Colonic mucosa (tissue), 4 donors: ENCODE measurements at places on chromosomes 1 and 21.
A peak's percentile ranks its signal among the peaks of the same experiment; 100 is the strongest.

DNA sequence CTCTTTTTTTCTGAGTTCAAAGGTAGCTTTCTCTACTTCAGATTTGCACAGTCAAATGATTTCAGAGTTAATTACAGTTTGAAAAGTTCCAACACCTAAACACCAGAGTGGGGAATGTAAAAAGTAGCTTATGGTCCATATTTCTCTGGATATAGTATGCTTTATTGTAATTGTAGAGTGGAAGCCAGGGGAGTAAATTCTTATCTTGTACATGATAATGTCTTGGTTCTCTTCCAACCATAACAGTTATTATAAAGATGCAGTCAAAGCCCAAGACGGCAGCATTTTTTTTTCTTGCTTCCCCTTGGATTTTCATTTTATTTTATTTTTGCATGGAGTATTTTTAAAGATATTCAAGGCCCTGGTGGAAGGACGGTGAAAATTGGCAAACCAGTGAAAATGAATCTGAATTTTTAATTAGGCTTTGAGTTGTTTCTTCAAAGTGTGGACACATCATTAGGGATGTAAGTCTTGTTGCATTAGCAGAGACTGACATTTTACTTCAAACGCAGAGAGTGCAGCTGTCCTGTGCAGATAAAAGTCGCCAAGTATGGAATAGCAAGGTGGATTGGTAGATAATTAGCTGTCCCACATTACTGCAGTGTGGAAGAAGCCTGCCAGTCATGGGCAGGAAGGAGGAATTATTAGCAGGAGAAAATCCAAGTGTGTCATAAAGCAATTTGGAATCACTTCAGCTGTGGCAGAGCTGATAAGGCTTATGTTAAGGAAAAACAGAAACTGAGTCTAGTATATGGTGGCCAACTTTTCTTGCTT, 11.3 kb downstream of the CACHD1 start:
- H3K4me3 ChIP-seq, result no peak overlapping the region
- H3K36me3 ChIP-seq, result no peaks in the 10 kb centered on the region
- no peaks in the 10 kb centered on the region for H3K27me3 ChIP-seq

- H3K27me3 ChIP-seq, result no peaks in the 10 kb centered on the region
- no peaks in the 10 kb centered on the region for H3K36me3 ChIP-seq
- DNase-seq, result no peak
- H3K4me3 ChIP-seq, result peak overlapping the region; percentile 89
- H3K27ac ChIP-seq, result no peak overlapping the region
- H3K4me1 ChIP-seq, result peaks cover 6% of the 10 kb centered on the region
Measured at GRCh38 chr1:16913181-16913832, 8.4 kb upstream of the CROCC start.

DNA sequence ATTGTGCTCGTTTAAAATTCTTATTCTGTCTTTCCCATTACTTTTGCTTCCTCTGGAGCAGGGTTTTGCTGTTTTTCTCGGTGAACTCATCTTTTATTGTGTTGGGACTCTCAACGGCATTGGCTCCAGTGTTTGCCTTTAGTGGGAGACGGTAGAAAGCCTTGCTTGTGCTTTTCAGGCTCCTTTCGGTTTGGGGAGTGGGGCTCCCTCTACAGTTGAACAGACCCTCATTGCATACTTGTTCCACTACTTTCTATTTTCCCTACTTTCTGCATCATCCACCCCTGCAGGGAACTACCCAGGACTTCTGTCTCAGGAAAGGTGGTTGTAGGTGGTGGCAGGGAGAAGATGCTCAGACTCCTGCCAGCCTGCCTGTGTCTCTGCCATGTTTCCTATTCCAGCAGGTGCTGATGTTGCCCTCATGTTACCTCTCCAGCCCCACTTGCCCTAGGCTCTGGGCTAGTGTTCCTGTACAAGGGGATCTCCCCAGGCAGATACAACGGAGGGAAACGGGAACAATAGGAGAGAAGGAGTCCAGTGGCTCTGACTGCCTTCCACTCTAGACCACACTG, 68.5 kb upstream of the ZBTB18 start:
- H3K27me3 ChIP-seq, result no peaks in the 10 kb centered on the region
- DNase-seq, result no peak
- H3K27ac ChIP-seq, result no peak overlapping the region
- no peaks in the 10 kb centered on the region for H3K36me3 ChIP-seq

- no peaks in the 10 kb centered on the region for H3K36me3 ChIP-seq
Measured at GRCh38 chr21:41668051-41668541, 98.8 kb downstream of the RIPK4 start.

- peaks cover 2% of the 10 kb centered on the region for H3K4me1 ChIP-seq
- no peak for DNase-seq
- no peak overlapping the region for H3K4me3 ChIP-seq
- H3K27me3 ChIP-seq, result no peaks in the 10 kb centered on the region
- no peak overlapping the region for H3K27ac ChIP-seq
- no peaks in the 10 kb centered on the region for H3K36me3 ChIP-seq
Measured at GRCh38 chr1:47757226-47757975, 239.8 kb downstream of the TRABD2B start.

GRCh38 chr1:204069887-204070286, 3.0 kb upstream of the SOX13 start:
- no peaks in the 10 kb centered on the region for H3K4me1 ChIP-seq
- H3K4me3 ChIP-seq, result no peak overlapping the region
- H3K27ac ChIP-seq, result no peak overlapping the region
- no peaks in the 10 kb centered on the region for H3K36me3 ChIP-seq
- H3K27me3 ChIP-seq, result no peaks in the 10 kb centered on the region
- no peak for DNase-seq

GRCh38 chr1:47682786-47683350, 245.0 kb downstream of the FOXD2 start:
- H3K36me3 ChIP-seq, result no peaks in the 10 kb centered on the region
- no peak overlapping the region for H3K4me3 ChIP-seq
- H3K4me1 ChIP-seq, result no peaks in the 10 kb centered on the region
- no peaks in the 10 kb centered on the region for H3K27me3 ChIP-seq

DNA sequence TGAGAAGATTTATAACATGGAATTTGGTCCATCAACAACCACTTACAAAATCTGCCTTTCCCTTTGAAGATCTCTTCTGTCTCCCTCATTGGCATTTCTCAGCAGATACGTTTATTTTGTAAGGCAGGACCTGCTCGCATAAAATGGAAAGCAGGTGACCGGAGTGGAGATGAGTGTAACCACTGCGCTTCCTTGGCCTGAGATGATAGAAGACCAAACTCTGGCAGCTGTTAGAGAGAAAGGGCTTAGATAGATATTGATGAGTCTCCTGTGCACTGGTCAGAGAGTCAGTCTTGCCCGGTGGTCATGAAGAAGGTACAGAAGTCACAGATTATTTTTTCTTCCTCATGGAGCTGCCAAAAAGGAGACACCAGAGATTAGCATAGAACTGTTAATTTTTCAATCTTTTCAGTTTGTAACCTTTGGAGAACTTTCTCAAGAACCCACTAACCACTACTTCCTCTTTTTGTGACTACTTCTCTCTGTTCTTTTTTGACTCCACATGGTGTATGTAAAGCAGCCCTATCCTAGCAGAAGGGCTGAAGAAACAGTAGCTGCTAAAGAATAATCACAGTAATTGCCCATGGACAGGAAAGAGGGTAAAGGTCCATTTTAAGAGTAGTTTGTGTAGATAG, 47.6 kb downstream of the FCRL3 start:
- no peaks in the 10 kb centered on the region for H3K27me3 ChIP-seq
- no peak for DNase-seq
- H3K4me1 ChIP-seq, result no peaks in the 10 kb centered on the region
- H3K36me3 ChIP-seq, result no peaks in the 10 kb centered on the region
- no peak overlapping the region for H3K4me3 ChIP-seq

DNA sequence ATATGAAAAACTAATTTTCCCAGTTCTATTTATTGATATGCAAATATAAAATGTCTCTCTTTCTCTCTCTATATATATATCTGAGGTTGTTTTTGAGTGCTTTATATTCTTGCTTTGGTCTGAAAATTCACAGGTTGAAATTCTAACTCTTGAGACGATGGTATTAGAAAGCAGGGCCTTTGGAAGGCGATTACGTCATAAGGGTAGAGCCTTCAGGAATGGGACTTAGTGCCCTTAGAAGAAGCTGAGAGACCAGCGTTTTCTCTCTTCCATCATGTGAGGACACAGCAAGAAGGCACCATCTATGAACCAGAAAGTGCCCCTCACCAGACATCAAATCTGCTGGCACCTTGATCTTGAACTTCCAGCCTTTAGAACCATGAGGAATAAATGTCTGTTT, 57.4 kb upstream of the PAXBP1 start:
- no peaks in the 10 kb centered on the region for H3K4me1 ChIP-seq
- H3K27me3 ChIP-seq, result no peaks in the 10 kb centered on the region
- H3K36me3 ChIP-seq, result no peaks in the 10 kb centered on the region
- no peak for DNase-seq

DNA sequence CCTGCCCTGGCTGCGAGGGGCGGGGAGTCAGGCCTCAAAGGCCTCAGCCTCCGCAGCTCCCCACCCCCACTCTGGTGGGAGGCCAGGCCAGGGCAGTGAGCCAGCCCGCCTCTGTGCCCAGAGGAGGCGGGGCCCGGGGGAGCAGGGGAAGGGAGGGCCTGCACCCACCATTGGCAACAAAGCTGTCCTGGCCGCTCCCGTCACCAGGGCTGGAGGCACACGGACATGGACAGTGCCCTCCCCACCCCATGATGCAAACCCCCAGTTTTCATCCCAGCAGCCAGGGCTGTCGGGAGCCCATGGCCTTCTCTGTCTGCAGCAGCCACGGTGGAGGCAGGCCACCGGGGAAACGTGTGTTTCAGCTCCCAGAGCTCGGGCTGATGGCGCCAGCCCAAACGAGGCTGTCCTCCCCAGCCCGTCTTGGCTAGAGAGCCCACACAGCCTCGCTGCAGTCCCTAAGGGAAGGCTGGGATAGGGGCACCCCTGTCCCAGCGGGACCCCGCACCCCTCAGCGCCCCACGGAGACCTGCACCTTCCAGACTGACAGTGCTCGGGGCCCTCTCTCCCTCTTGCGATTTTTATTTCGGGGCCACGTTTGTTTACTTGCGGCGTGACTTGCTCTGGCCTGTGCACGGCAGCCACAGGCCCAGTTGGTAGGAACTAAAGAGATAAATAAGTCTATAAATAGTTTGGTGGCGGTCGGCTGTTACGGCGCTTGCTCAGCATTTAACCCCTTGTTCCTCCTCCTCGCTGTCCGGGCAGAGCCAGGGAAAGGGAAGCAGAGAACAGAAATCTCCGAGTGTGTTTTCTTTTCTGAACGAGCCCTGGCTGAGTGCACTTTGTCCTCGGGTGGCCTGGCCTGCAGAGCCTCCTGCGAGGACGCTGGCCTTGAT, 101.8 kb downstream of the PRDM16 start:
- H3K4me1 ChIP-seq, result peaks cover 9% of the 10 kb centered on the region
- no peaks in the 10 kb centered on the region for H3K36me3 ChIP-seq
- peak overlapping the region; percentile 21 for H3K4me3 ChIP-seq
- H3K27ac ChIP-seq, result peak overlapping the region; percentile 53
- peak; percentile 72 for DNase-seq
- no peaks in the 10 kb centered on the region for H3K27me3 ChIP-seq

DNA sequence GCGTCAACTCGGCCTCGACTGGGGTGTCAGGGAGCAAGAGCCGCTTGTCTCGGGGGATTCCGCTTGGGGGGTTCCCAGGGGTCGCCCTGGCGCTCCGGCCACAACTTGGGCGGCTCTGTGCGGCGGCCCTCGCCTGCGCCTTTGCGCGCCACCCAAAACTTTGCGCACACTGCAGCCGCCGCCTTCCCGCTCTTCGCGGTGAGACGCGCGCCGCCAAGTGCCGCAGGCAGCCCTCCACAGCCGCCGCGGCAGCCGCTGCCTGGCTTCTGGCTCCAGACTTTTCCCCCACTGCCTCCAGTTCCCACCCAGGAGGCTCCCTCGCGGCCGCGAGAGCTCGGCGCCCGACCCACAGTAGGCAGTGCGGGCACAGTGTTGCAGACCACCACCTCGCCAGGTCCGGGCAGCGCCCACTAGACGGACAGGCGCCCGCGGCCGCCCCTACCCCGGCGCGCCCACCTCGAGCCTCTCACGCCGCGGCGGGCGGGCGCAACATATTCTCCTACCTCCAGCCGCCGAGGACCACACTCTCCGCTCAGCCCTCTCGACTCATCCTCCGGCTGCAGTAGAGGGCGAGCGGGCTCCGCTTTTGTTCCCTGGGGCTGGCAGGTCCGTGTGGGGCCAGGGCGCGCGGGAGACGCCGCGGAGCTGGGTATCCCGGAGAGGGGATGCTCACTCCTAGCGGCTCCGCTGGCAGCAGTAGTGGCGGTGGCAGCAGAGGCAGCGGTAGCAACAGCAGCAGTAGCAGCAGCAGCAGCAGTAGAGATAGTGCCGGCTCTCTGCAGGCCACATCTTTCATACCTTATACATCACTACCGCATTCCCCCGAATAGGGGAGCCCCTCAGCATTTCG, 296.6 kb downstream of the OMA1 start:
- H3K4me3 ChIP-seq, result peak overlapping the region; percentile 7
- no peak overlapping the region for H3K27ac ChIP-seq
- H3K27me3 ChIP-seq, result peaks cover 14% of the 10 kb centered on the region
- H3K36me3 ChIP-seq, result no peaks in the 10 kb centered on the region

GRCh38 chr1:226672339-226672762, 66.7 kb downstream of the ITPKB start:
- H3K4me1 ChIP-seq, result peaks cover 4% of the 10 kb centered on the region
- no peaks in the 10 kb centered on the region for H3K36me3 ChIP-seq
- peak overlapping the region; percentile 49 for H3K27ac ChIP-seq

DNA sequence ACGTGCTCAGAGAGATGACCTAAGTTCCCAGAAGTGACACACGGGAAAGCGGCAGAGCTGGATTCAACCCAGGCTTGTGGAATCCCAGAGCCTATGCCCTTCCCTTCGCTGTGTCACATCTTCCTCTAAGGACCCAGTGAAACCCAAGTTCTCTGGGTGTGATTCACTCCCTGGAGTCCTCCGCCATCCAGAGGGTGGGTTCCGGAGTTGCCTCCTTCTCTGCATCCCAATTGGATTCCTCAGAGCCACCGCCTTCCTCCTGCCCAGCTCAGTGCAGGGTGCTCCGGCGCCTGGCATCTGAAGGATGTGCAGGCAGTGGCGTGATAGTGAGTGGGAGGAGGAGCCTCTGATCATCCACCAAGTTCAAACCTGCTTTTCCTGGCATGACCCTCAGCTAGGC, 20.7 kb upstream of the RCC2 start:
- DNase-seq, result no peak
- H3K4me1 ChIP-seq, result no peaks in the 10 kb centered on the region
- H3K27me3 ChIP-seq, result no peaks in the 10 kb centered on the region
- no peak overlapping the region for H3K27ac ChIP-seq
